ENCODE measurements at places on chromosomes 6 and 20.

DNA sequence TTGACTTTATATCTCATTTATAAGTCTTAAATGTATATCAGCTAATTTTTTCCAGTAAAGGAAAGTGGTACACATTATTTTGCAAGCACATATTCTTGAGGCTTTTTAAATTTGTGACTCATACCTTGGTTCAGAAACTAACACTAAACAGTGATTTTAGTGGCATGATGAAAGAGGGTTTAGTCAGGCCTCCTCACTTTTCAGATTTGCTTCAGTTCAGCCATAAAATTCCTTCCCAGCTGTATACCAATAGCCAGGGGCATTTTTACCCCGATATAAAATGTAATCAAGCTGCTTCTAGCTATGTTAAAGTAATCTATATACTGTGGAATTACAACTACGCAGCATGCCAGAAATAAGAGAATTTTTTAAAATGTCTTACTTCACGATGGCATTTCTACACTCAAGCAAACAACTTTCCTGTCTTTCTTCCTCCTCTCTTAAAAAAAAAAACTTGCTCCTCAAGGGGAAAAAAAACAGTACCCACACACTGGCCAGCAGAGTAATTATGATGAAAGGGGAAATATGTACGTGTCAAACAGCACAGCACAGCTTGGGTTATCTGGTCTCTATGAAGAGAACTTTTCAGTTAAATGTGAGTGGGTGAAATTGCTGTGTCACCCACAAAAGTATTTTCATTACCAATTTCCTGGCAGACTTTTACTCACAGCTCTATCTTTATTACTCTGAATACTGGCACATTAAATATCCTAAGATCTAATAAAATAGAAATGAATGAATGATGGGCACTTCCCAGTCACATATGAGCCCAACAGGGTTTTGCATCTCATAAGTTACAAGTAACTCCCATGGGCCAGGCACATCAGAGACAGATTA lies 244.8 kb upstream of the TENT5A start:
- DNase-seq, result no peak

DNA sequence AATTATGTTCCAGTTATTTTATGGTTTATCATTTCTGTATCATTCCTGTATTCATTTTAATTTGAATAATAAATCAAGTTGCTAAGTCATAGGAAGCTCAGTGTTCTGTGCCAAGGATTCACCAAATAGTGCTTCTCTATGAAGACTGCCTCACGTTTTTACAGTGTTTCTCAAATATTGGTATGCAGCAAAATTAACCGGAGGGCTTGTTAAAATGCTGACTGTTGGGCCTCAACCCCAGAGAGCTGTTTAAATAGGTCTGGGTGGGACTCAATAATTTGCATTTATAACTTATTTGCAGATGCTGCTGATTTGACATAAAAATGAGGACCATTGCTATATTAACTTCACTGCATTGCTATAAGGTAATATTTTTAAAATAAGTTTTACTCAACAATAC lies 166.7 kb downstream of the TINAG start:
- no peak for DNase-seq

GRCh38 chr6:6699741-6700367 lies 111.3 kb downstream of the LY86 start:
- DNase-seq, result peak; percentile 86

DNA sequence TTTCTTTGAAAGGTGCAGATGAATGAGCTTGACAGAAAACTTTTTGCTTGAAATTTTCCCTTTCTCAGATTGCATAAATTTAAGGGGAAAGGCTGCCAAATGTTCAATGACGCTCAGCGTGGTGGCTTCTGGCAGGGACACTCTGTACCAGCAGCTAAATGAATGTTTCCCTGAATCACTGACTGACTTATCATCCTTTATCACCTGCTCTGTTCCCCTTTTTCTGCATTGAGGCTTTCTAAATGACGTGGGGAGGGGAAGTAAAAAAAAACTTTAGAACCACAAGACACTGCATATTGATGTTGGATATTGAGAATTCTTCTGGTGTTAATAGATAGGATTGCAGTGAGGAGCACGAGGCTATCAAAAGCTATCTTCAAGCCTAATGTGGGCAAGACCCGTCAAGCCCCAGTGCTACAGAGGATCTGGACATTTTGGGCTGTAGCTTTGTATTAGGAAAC lies 46.9 kb upstream of the ENPP5 start:
- no peak for DNase-seq

GRCh38 chr6:55255113-55255512 lies 72.2 kb upstream of the GFRAL start:
- DNase-seq, result no peak

DNA sequence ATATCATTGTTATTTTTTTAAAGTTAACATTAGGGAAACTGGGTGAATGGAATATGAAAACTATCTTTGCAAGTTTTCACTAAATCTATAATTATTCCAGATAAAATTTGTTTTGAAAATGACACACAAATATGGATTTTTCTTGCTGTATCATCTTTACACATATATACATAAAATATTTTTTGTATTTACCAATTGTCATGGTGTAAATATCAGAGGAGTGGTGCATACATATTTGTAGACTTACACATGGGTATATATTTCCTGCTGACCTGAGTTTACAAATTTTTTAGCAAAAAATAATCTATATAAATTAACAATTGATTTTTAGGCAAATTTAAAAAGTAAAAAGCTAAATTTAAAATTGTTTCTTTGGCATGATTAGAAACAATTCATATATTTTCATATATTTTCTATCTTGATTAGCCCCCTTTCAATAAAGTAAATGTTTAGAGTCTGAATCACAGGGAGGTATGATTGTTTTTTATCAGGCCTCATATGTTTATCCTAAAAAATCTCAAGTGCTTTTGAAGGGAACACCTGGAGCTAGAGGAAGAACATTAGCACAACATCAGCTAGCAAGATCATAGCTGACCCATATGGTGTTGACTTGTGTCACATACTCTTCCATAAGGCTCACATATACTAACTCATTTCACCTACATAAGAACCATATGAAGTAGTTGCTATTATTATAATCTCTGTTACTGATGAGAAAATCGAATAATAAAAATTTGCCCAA lies 671.8 kb upstream of the GJE1 start:
- no peak for DNase-seq

- peak; percentile 65 for DNase-seq
These were observed 41.4 kb upstream of the CDH22 start for GRCh38 chr20:46349742-46350056.

DNA sequence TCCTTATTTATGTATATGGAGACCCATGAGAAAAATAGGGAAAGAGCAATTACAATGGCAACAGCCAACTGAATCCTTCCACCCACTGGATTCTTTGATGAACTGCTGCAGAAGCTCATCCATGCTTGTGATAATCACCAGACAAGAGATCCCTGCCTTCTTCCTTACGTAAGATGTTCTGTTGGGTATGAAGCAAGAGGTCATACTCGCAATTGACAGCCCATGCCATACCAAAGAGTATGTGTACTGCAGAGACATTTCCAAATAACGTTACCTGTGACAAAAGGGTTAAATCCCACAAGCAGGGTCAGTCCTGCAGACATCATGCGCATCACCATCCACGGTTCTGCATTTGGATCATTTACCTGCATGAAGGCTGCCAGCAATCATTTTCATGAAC lies 27.8 kb downstream of the ELOVL5 start:
- DNase-seq, result no peak

GRCh38 chr20:31515775-31516107 lies 1.5 kb downstream of the HM13 start:
- no peak for DNase-seq

GRCh38 chr6:15194453-15194852 lies 51.4 kb upstream of the JARID2 start:
- no peak for DNase-seq

GRCh38 chr20:45368221-45368980 lies 5.4 kb downstream of the SYS1 start:
- no peak for DNase-seq

DNA sequence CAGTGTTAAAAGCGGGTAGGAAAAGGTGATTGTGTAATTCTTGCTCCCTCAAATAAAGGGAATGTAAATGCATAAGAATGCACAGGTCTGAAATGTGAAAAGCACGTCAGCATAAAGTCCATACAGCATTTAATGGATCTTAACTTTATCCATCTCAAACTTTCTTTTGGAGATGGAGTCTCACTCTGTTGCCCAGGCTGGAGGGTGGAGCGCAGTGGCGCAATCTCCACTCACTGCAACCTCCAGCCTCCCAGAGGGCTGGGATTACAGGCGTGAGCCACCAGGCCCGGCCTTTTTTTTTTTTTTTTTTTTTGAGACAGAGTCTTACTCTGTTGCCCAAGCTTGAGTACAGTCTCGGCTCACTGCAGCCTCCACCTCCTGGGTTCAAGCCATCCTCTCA lies 33.4 kb downstream of the RNASET2 start:
- no peak for DNase-seq

- no peak for DNase-seq
These were observed 16.7 kb downstream of the FARS2 start for GRCh38 chr6:5278047-5278446.

GRCh38 chr6:78607189-78607588 lies 260.2 kb upstream of the IRAK1BP1 start:
- DNase-seq, result no peak

DNA sequence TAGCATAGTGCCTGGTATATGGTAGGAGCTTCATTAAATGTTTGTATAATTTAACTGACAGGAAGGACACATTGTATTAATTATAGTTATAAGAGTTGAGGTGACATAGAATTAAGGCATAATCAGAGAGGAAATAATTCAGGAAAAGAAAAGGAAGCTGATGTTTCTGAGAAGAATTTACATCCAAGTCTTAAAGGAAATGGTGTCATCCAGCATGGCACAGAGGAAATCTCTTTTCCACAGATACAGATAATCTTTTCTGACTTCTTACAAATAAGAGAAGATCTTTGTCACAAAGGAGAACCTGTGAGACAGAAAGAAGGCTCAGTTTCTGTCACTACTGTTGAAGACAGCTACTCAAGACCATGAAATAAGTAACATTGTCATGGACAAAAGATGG lies 222.5 kb downstream of the GJA1 start:
- no peak for DNase-seq

- DNase-seq, result no peak
These were observed 76.4 kb upstream of the ADGRF4 start for GRCh38 chr6:47621838-47622449.

DNA sequence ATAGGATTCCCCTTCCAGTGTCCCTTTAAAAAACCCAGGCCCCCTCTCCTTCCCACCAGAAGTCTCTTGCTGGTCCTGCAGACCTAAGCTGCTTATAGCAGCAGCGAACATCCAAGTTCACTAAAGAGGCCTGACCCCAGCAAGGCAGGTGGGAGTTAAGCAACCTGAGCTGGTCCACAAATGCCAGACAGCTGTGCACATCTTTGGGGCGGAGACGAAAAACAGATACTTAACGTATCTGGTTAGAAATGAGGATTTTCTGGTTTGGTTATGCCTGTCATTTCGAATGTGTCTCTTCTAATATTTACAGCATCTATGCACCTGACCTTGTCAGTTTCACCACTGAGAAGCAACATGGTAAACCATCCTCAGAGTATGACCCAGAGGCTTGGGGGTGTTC lies 87.8 kb downstream of the SLC2A10 start:
- no peak for DNase-seq

- DNase-seq, result no peak
These were observed 499 bp downstream of the TTI1 start for GRCh38 chr20:38032585-38033329.

- no peak for DNase-seq
These were observed 79.3 kb upstream of the NAA20 start for GRCh38 chr20:19937651-19938420.

DNA sequence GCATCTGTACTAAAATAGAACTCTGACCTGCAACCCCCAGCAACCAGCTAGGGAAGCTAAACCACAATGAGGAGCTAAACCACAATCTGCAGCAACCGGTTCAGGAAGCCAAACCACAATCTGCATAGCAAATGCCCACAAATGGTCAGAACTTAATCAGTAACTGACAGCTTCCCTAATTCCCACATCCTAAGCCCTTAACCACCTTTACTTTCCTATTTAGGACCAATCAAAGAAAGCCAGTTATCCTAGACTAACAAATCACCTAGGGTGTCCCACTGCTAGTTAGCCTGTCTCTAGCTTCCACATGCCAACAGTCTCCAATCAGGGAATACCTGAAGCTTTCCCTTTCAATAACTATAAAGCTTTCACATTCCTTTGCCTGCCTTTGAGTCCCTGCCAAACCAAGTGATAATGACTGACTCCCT lies 424.6 kb upstream of the PTCHD4 start:
- no peak for DNase-seq

DNA sequence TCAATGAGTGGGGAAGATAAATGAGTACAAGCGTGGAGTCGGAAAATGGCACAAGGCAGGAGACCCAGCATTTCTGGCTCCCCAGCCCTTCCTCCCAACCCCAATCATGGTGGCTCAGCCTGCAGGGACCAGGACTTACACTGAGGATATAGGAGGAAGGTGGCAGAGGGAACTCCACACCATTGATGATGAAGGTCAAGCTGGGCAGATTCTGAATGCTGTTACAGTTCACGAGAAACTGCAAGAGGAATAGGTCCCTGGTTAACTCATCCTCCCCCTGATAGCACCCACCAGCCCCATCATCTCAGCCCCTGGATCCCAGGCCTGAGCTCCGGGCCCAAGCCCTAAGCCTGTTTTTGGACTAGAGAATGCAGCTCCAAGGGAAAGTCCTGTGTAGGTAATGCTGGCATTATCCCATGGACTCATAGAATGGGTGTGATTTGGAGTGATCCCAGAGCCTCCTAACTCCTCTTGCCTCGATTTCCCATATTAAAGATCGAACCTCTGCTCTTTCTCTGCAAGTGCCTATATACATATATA lies 2.3 kb upstream of the TFEB start:
- DNase-seq, result no peak

GRCh38 chr6:75101896-75102295 lies 104.0 kb downstream of the COL12A1 start:
- DNase-seq, result no peak

- DNase-seq, result no peak
These were observed 598.4 kb downstream of the COL12A1 start for GRCh38 chr6:74607468-74607867.

DNA sequence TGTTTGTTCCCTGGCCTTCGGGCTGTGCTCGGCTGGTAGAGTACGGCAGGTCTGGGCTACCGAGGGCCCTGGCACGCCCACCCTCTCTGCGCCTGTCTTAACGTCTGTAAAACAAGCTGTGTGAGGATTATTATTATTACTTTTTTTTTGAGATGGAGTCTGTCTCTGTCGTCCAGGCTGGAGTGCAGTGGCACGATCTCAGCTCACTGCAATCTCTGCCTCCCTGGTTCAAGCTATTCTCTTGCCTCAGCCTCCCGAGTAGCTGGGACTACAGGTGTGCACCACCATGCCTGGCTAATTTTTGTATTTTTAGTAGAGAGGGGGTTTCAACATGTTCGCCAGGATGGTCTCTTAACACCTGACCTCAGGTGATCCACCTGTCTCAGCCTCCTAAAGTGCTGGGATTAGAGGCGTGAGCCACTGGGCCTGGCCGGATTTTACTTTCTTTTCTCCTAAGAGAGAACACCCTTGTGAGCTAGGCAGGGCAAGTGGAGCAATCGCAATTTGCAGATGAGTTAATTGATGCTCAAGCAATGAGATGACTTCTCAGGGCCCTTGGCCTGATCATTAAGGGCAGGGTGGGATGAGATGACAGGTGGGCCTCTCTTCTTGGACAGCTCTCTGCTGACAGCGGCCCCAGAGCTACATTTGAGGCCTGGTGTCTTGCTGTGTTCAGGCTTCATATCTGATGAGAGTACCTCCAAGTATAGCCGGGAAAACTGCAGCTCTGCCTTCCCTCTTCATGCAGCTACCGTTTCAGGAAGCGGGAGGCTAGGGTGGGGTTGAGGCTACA lies 859 bp upstream of the SMIM29 start:
- DNase-seq, result no peak

GRCh38 chr6:146546443-146547043 lies 2.9 kb downstream of the RAB32 start:
- no peak for DNase-seq

- DNase-seq, result peak; percentile 72
These were observed 166.6 kb upstream of the MARCKS start for GRCh38 chr6:113690281-113691259.

Data from stomach (tissue), 19 donors.